ENCODE measurements at places on chromosomes 5 and 9. TPM values are rescaled to one million over a fixed set of nuclear protein-coding genes. Genes with fewer than 3 reads are reported as not detected.

The CCDC171 gene
- 0.41 TPM for total RNA-seq

The SUSD3 gene
- 0.62 TPM for total RNA-seq

The SLC25A2 gene
- total RNA-seq: not detected

The CD74 gene
- total RNA-seq: 0.09 TPM

The ANKRD34B gene
- 0.07 TPM for total RNA-seq

The AFAP1L1 gene
- 6.3 TPM for total RNA-seq

The PCDHA9 gene
- total RNA-seq: not detected

The THOC3 gene
- total RNA-seq: 57.4 TPM

The GALT gene
- 21.3 TPM for total RNA-seq

The SLIT3 gene
- 13.2 TPM for total RNA-seq

The NUTM2F gene
- total RNA-seq: not detected

The GRIN1 gene
- 0.33 TPM for total RNA-seq

The PKD2L2 gene
- 0.03 TPM for total RNA-seq

The PCDHGC4 gene
- not detected for total RNA-seq

The TTC33 gene
- 10.9 TPM for total RNA-seq

The TICAM2 gene
- 1.0 TPM for total RNA-seq

The CNTFR gene
- total RNA-seq: 0.08 TPM

The GRM6 gene
- total RNA-seq: not detected

The GPX8 gene
- total RNA-seq: 38.5 TPM

The RNF224 gene
- total RNA-seq: 0.24 TPM

The CCNO gene
- total RNA-seq: 8.9 TPM
